H1 (cell line): ENCODE measurements at places on chromosomes 7 and 10. TPM values are rescaled to one million over a fixed set of nuclear protein-coding genes. Genes with fewer than 3 reads are reported as not detected.

CRHR2 gene
- 0.19 and 0.37 TPM in 2 replicates for total RNA-seq

GRM3 gene
- total RNA-seq, result 3.4 and 4.2 TPM in 2 replicates

ZNF33A gene
- 46.8 and 48.3 TPM in 2 replicates for total RNA-seq

CLRN3 gene
- not detected in 2 replicates for total RNA-seq

OR2A5 gene
- total RNA-seq, result not detected in 2 replicates

FOXI2 gene
- 1.0 and 1.4 TPM in 2 replicates for total RNA-seq

TBXAS1 gene
- 1.1 and 2.1 TPM in 2 replicates for total RNA-seq

GRCh38 chr7:68733219-68734153 lies 864.8 kb upstream of the AUTS2 start:
- no peaks in the 10 kb centered on the region for H3K4me1 ChIP-seq
- H3K27me3 ChIP-seq, result no peaks in the 10 kb centered on the region
- H3K27ac ChIP-seq, result no peak overlapping the region
- H3K36me3 ChIP-seq, result no peaks in the 10 kb centered on the region

GRCh38 chr7:103532955-103533354 lies 86.9 kb upstream of the SLC26A5 start:
- DNase-seq, result no peak
- no peaks in the 10 kb centered on the region for H3K36me3 ChIP-seq
- no peak overlapping the region for H3K27ac ChIP-seq

DNA sequence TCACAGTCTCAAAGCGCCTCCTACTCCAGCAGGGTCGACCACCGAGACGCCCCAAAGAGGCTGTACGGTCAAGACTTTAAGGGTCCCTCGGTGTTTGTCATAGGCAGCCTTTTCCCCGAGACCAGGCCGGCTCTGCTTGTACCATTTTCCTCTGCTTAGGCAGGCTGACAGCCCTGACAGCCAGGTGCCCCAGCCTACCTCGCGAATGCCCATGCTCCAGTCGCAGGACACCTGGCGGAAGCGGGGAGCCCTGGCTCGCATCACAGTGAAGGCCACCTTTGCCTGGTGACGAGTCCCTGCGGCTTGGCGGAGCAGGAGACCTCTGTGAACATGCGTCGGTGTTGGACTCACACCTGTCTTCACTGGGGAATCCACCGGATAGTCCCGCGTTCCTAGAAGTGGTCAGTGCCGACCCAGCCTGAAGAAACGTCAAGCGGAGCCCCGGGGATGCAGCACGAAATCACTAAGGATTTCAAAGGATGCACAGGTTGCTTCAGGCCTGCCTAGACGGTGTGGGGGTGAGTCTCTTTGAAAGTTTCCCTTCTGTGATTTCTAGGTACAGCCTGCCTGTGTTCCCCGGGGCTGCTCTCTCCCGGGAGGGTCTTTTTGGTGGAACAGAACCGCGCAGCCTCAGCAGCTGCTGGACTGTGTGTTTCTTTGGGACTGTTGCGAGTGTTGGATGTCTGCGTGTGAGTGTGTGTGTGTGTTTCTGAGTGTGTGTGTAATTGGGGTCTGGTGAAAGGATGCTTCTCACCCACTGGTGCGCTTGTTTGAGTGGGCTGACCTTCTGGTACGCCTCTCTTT lies 30.5 kb upstream of the ZNF273 start:
- H3K27me3 ChIP-seq, result no peaks in the 10 kb centered on the region
- no peaks in the 10 kb centered on the region for H3K36me3 ChIP-seq
- DNase-seq, result no peak
- no peaks in the 10 kb centered on the region for H3K4me1 ChIP-seq
- H3K4me3 ChIP-seq, result no peak overlapping the region
- no peak overlapping the region for H3K27ac ChIP-seq

- no peak overlapping the region for H3K27ac ChIP-seq
- no peak for DNase-seq
- H3K4me1 ChIP-seq, result no peaks in the 10 kb centered on the region
- H3K36me3 ChIP-seq, result no peaks in the 10 kb centered on the region
- H3K27me3 ChIP-seq, result no peaks in the 10 kb centered on the region
Measured at GRCh38 chr10:64112701-64113355, 591.6 kb downstream of the REEP3 start.

DNA sequence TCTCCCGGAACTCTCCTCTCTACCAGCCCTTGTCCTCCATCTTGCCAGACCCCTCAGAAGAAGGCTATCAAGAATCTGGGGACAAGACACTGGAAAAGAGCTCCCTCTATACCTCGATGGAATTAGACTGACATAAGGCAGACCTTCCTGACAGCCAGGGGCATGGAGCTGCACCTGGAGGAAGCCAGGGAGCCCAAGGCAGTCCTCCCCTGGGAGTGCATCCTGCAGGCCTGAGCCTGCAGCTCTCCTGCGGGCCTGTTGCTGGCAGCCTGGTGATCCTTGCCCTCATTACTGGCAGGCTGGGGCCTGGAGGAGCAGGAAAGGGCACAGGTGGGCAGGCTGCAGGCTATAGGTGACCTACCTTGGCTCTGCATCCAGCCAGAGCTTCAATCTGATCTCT lies 323.4 kb downstream of the GRID1 start:
- H3K4me1 ChIP-seq, result no peaks in the 10 kb centered on the region
- no peak for DNase-seq
- no peak overlapping the region for H3K4me3 ChIP-seq
- H3K27me3 ChIP-seq, result no peaks in the 10 kb centered on the region
- H3K36me3 ChIP-seq, result no peaks in the 10 kb centered on the region

DNA sequence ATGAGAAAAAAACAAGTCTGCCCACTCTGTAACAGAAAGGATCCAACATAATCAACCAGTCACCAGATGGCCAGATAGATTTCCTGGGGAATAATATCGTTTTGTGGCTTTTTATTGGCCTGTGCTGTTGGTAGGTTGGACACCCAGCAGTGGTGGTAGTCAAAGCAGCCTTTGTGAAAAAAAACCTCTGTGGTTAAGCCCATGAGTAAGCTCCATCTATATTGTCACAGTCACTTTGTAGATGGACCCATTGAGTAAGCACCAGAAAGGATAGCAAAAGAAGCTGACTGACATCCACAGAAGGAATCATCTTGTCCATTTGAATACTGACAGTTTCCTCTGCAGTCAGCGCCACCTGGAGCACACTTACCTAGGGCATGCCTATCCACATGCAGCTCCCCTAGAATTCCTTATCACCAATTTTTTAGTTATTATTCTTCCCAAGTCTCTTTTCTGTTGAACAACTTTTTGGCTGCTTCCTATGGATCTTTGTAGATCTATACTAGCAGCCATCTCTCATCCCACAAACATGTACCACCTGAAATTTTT lies 96.9 kb downstream of the IQUB start:
- H3K36me3 ChIP-seq, result no peaks in the 10 kb centered on the region
- DNase-seq, result no peak
- H3K27me3 ChIP-seq, result no peaks in the 10 kb centered on the region

GRCh38 chr10:28986117-28986792 lies 302.6 kb upstream of the LYZL1 start:
- no peak overlapping the region for H3K27ac ChIP-seq
- H3K4me1 ChIP-seq, result no peaks in the 10 kb centered on the region
- DNase-seq, result no peak
- no peaks in the 10 kb centered on the region for H3K27me3 ChIP-seq

DNA sequence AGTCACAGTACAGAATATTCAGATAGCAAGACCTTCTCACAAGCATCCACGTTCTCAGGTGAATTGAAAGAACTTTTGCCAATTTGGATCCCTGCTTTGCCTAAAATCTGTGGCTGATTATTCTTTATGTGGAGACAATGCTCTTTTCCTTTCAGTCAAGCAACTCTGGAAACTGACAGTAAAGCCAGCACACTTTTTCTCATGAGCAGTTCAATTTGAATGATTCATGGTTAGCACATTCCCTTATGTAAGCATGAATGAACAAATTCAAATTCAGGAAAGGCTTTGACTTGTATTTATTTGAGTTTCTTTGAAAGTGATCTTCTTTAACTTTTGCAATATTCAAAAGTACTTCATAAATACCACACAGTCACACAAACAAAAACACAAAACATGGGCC lies 57.6 kb downstream of the MEOX2 start:
- no peak for DNase-seq
- no peaks in the 10 kb centered on the region for H3K36me3 ChIP-seq
- H3K4me1 ChIP-seq, result no peaks in the 10 kb centered on the region
- H3K4me3 ChIP-seq, result no peak overlapping the region

DNA sequence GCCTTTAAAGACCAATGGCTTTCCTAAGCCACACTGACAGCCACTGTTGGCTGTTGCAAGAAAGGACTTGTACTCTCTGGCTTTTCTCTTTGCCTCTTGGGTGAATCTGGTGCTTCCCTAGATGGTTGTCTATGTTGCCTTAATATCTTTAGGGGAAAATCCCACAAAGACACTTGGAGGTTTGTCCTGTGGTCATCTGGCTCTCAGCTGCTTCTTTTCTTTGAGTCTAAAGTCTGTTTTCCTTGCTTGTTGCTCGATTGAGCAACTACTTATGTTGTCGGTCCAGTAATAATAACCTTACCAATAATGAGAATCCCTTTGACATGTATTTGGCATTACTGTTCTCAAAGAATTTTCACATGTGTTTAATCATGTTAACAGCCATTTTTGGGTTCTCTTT lies 537.6 kb downstream of the LRMDA start:
- H3K4me1 ChIP-seq, result peaks cover 3% of the 10 kb centered on the region
- no peaks in the 10 kb centered on the region for H3K27me3 ChIP-seq
- H3K4me3 ChIP-seq, result no peak overlapping the region

- no peaks in the 10 kb centered on the region; the same call in 1 of the 2 replicates for H3K36me3 ChIP-seq
- no peaks in the 10 kb centered on the region for H3K4me1 ChIP-seq
- H3K4me3 ChIP-seq, result no peak overlapping the region
- H3K27ac ChIP-seq, result no peak overlapping the region
Measured at GRCh38 chr10:5644930-5645329, 21.5 kb downstream of the ASB13 start.

GRCh38 chr10:49609006-49609282 lies 1.2 kb upstream of the SLC18A3 start:
- H3K27ac ChIP-seq, result no peak overlapping the region
- H3K27me3 ChIP-seq, result peaks cover 86% of the 10 kb centered on the region
- H3K4me1 ChIP-seq, result peaks cover 22% of the 10 kb centered on the region
- no peak for DNase-seq
- H3K36me3 ChIP-seq, result no peaks in the 10 kb centered on the region

DNA sequence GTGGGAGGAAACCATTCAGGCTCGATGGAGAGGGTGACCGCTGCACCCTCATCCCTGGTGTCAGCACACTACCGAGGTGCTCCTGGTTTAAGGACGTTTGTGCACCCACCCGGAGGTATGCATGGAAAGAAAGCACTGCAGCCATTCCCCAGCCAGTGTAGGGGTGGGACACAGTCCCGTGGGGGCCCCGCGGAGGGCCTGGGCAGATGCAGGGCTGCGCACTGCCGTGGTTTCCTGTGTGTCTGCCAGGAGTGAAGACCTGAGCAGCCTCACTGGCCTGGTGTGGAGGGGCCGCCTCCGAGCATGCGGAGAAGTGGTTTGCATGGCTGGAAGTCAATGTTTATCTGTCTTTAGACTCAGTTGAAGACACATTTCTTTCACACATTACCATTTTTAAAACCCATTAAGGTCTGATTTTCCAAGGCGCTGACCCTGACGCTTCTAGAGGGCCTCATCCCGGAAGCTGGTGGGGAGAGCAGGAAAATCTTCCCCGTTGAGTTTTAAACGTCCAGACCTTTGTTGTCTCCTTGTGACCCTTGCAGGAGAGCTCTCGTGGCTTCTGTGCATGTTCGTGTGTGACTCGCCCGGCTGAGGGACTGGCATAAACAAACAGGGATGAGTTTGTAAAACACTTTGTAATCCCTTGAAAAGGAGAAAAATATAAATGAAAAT lies 188.1 kb downstream of the MGMT start:
- no peaks in the 10 kb centered on the region for H3K27me3 ChIP-seq
- H3K4me3 ChIP-seq, result no peak overlapping the region
- H3K27ac ChIP-seq, result no peak overlapping the region
- peaks cover 2% of the 10 kb centered on the region; the same call in 1 of the 2 replicates for H3K4me1 ChIP-seq

GRCh38 chr7:95993380-95993779 lies 221.0 kb downstream of the DYNC1I1 start:
- H3K27ac ChIP-seq, result no peak overlapping the region
- H3K4me1 ChIP-seq, result no peaks in the 10 kb centered on the region
